ENCODE measurements at places on chromosomes 2 and 18. TPM values are rescaled to one million over a fixed set of nuclear protein-coding genes. Genes with fewer than 3 reads are reported as not detected.

DNA sequence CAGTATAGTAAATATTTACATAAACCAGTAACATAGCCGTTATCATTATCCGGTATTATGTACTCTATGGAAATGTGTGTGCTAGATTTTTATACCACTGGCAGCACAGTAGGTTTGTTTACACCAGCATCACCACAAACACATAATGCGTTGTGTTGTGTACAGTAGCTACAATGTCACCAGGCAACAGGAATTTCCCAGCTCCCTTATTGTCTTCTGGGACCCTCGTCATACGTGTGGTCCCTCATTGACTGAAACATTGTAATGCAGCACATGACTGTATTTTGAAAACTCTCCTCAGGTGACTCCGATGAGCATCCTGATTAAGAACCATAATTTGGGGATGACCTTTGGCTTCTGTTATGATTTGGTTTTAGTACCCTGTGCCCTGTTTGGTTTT lies 31.3 kb downstream of the EHD3 start:
- no peaks in the 10 kb centered on the region for H3K36me3 ChIP-seq
- no peak overlapping the region for H3K27ac ChIP-seq
- no peaks in the 10 kb centered on the region for H3K27me3 ChIP-seq
- H3K4me1 ChIP-seq: no peaks in the 10 kb centered on the region
- no peak for DNase-seq

- peaks cover 33% of the 10 kb centered on the region for H3K4me1 ChIP-seq
- no peaks in the 10 kb centered on the region for H3K27me3 ChIP-seq
- H3K4me3 ChIP-seq: no peak overlapping the region
- no peak overlapping the region for H3K27ac ChIP-seq
- peaks cover 63% of the 10 kb centered on the region for H3K36me3 ChIP-seq
Measured at GRCh38 chr2:191103774-191104173, 47.0 kb downstream of the STAT4 start.

MAP3K19 gene
- total RNA-seq: not detected

FSHR gene
- not detected for total RNA-seq

PLEKHB2 gene
- 55.9 TPM for total RNA-seq

DNA sequence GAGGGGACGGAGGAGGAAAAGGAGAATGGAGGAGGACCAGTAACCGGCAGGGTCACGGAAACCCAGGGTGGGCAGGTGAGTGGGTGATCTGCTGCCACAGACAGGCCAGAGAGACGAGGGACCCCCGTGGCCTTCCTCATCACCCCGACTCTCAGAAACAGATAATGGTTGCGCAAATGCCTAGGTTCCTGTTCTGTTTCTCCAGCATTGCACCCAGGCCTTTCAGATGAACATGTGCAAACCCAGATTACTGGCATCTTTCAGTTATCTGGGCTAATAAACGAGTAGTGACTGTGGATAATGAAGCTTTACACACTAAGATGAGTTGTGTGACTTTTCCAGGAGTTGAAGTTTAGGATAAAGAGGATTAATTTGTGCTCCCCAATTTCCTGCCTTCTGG lies 46.5 kb downstream of the TET3 start:
- H3K4me3 ChIP-seq: peak overlapping the region; percentile 90
- DNase-seq: no peak
- peak overlapping the region; percentile 97 for H3K27ac ChIP-seq
- H3K36me3 ChIP-seq: peaks cover 9% of the 10 kb centered on the region
- no peaks in the 10 kb centered on the region for H3K27me3 ChIP-seq
- H3K4me1 ChIP-seq: peaks cover 58% of the 10 kb centered on the region

DNA sequence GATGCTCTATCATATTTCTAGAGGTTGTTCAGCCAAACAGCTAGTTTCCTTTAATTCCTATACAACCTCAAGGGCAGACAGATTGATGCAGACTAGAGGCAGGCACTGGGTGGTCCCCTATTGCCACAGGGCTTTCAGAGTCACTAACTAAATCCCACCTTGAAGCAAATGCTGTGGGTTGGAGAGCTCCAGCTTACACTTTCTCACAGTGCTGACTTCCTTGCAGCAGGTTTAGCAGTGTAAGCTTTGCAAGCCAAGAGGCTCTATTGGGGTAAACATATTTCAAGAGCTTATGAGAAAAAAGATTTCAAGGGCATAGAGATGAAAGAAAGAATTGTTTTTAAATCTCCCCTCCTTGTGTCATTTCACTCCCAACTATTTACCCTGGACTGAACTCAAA lies 366.5 kb upstream of the CRIM1 start:
- no peak overlapping the region for H3K27ac ChIP-seq
- no peaks in the 10 kb centered on the region for H3K27me3 ChIP-seq
- peaks cover 1% of the 10 kb centered on the region for H3K36me3 ChIP-seq
- H3K4me3 ChIP-seq: no peak overlapping the region
- peaks cover 6% of the 10 kb centered on the region for H3K4me1 ChIP-seq

DNA sequence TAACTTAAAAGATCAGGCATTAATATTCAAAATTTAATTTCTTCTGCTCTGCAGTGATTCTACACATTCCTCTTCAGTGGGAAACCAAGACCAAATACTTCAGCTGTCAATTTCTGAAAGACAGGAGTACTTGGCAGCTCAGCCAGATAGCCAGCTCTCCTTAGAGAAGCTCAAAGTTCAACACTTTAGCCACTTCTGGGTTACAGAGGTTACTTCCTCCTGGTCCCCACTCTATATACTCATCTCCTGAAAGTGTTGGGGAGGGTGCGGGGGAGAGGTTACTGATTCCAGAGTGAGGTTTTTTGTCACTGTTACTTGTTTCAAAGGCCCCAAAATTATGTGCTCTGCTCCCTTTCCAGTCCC lies 4.1 kb downstream of the CYTIP start:
- no peaks in the 10 kb centered on the region for H3K27me3 ChIP-seq
- H3K36me3 ChIP-seq: peaks cover 74% of the 10 kb centered on the region
- peak overlapping the region; percentile 92 for H3K27ac ChIP-seq
- DNase-seq: no peak

- H3K27me3 ChIP-seq: peaks cover 18% of the 10 kb centered on the region
- no peaks in the 10 kb centered on the region for H3K36me3 ChIP-seq
- no peak for DNase-seq
Measured at GRCh38 chr2:175293776-175294175, 112.3 kb upstream of the ATP5MC3 start.

CYP27C1 gene
- total RNA-seq: not detected
